ENCODE measurements at places on chromosomes 2 and 18.
A peak's percentile ranks its signal among the peaks of the same experiment; 100 is the strongest.

- peak; percentile 63 for DNase-seq
These were observed 35.5 kb upstream of the PTMA start for GRCh38 chr2:231672617-231673347.

GRCh38 chr2:138294451-138294850 lies 207.1 kb upstream of the SPOPL start:
- no peak for DNase-seq

DNA sequence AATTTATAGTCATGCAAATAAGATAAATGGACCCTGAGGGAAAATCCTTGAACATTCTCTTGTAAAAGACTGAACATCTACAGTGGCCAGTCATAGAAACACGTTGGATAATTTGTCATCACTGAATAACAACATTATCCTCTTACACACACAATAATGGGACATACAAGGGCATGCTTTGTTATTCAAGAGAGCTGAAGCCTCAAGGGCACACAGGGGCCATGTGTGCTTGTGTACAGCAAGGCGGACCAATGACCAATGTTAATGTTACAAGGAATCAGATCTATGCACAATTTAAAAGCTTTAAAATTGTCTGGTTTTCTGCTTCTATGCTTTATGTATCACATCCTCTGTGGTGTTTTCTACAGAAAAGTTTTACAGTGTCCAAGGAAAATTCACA lies 23.7 kb downstream of the COL6A3 start:
- DNase-seq = no peak

DNA sequence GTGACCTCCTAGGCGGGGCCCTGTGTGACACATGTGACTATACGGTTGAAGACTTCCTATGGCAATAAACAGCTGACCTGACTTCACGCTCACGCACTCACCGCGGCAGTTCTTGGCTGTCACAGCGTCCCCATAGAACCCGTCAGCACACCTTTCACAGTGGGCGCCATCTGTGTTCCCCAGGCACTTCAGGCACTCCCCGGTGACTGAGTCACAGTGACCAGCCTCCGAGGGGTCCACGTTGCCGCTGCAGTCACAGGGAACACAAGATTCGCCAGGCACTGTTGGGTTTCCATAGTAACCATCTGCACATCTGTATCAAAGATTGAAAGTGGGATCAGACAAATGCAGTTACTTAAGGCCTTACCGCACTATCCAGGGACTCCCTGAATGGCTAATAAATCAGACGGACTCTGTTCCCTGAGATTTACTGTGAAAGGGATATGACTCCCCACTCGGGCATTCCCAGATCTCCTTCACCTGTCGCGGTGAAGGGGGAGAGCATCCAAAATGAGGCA lies 94.5 kb downstream of the LAMA1 start:
- DNase-seq = no peak

DNA sequence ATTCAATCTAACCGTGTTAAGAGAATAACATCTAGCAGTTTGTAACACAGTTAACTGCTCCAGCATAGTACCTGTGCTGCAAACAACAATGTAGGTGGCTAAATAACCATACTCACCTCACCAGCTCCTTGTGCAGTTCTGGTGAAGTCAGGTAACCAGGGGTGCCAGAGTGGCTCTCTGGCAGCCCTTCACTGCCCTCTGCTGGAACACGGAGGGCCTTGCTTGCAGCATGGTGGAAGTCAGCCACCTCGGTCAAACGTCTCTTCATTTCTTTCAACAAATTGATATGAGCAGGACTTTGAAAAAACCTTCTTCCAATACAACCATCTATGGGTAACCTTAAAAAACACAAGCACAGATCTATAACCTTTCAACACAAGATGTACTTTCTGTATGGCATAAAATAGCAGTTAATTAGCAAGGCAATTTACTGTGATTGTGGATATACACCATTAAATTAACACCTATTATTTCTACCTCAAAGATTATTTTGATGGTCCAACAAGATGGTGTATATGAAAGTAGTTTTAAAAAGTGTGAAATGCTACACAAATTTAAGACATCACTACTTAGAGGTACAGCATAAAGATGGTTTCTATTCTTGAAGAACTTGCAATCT lies 56.6 kb downstream of the EPG5 start:
- DNase-seq = no peak

- no peak for DNase-seq
These were observed 418.9 kb downstream of the IRS1 start for GRCh38 chr2:226380679-226381078.

DNA sequence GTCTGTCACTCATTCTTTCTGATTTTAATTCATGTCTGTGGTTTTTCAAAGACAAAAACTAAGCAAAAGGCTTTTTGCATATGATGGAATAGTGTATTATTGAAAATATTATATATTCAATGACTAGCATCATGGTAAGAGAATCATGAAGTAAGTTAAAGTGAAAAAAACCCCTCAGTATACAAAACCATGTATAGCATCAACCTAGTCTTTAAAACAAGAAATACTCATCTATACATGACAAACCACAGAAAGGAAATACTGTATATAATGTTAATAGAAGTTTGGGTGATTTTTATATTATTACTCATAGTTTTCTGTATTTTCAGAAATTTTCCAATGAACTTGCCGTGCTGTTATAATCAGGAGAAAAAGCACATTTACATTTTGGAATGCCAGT lies 38.0 kb upstream of the ODC1 start:
- no peak for DNase-seq

DNA sequence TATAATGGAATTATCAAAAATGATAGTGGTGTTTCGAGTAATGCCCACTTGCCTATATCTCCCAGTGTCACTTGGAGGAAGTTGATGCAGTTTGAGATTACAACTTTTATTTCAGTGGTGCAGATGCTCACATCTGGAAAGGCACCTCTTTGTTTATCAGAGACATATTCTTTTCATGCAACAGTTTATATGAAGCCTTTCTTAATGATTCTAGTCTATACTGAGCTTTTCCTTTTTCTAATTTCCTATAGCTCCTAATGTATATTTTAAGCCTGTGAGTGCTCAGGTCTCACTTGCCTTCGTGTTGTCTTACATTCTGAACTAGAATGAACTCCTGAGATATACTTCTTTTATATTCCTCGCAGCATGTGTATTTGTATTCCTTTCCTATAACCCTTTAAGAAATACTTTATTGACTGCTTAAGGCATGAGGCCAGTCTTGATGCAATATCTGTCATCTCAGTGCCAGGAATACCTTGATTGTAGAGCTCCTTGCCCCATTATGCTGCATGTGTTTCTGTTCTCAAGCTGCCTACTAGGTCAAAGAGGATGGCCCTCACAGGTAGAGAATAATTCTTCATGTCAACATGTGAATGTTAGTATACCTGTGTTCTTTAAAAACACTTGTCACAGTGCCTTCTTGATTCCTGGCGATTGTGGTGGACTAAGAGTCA lies 52.6 kb downstream of the VRK2 start:
- DNase-seq = no peak

DNA sequence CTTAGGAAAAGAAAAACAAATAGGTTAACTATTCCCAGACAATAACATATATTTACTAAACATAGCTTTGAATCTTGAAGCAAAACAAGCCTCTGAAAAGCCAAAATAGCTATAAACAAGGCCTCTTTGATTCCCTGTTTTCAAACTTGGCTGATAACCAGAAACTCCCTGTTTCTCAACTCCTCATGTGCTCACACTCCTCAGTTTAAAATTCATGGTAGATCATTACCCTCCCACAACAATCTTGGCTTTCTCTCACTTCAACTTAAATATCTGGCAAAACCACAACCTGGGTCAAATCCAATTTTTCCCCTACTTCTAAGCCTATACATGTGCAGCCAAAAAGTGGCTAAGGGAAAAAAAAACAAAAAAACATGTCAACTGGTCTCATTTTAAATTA lies 15.6 kb downstream of the SUCLG1 start:
- DNase-seq = no peak

DNA sequence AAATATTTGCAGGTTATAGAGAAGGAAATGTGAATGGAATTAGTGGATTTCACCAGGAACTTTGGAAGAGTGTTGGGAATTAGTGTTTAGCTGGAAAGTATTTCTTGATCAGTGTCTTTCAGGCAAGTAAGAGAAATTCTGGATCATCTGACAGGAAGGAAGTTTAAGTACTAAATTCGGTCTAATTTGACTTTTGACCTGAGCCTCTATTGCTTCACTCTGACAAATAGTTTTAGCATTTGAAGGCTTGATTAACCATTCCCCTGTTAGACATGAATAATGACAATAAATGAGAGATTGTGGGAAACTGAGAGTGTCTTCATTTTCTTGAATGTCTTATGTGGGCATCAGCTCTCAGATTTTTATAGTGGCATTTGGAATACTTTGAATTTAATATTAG lies 16.0 kb downstream of the CCNT2 start:
- DNase-seq = no peak

DNA sequence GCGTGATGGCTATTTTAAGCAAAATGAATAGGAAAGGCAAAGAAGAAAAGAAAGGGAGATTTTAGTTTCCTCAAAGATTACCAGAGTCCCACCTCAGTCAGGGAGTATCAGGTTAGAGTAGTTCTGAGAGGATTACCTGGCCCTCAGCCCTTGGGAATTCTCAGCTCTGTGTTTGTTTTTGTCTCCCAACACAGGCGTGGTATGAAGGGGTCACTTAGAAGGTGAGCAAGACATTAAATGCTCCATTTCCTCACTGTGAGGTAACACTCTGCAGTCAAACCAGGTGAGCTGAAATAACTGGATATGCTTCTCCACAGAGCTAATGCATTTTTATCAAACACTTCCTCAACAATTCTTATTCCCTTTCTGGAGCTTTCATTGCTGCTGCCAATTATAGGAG lies 232.2 kb downstream of the IKZF2 start:
- peak; percentile 10 for DNase-seq

GRCh38 chr2:24886691-24887304 lies 33.2 kb downstream of the ADCY3 start:
- no peak for DNase-seq

DNA sequence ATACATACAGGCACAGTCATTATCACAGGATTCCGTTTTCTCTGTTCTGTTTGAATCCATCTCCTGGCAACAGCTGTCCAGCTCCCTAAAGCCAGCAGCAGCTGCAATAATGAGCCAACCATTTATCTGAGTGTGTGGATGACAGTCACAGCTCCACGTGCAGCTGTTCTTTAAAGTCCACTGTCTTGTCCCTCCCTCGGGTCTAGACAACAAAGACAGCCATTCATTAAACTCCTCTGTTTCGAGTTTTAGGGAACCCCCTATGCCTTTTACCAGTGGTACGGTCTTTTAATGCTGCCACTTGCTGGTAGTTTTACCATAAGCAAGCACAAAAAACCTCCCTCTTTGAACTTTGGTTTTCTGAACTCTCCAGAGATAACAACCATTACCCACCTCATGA lies 16.0 kb upstream of the MSGN1 start:
- no peak for DNase-seq

GRCh38 chr2:20615466-20616241 lies 35.2 kb downstream of the HS1BP3 start:
- no peak for DNase-seq

DNA sequence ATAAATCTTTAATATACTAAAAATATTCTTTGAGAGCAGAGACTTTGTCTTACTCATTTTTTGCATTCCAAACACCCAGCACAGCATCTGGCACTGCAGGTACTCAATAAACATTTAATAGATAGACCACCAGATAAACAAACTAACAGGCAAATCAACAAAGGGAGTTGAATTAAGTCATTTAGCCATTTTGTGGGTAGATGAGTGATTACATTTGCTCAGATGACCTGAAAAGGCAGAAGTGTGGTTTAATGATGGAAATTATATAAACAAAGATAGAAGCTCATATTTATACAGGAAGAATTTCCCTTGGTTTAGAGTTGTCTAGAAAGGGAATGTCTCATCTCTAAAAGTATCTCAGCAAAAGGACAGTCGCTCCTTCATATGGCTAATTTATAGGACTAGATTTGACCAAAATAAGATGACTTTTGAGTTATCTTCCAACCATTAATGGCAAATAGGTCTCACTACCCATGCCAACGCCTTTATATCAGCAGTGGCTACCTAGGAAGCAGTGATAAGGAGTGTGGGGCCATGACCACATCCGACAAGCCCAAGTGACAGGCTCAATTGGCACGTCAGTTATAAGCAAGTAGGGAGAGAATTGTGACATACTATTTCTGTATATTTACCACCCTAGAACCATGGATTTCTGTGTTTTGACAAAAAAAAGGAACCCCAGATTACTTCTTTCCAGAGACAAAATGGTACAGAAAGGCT lies 173.5 kb downstream of the ATAD2B start:
- no peak for DNase-seq

GRCh38 chr2:88471083-88471942 lies 18.8 kb upstream of the FOXI3 start:
- no peak for DNase-seq

- no peak for DNase-seq
These were observed 80.5 kb upstream of the ITPRID2 start for GRCh38 chr2:181810823-181811695.

- DNase-seq = no peak
These were observed 4.2 kb upstream of the NOSTRIN start for GRCh38 chr2:168798076-168798887.
